ENCODE measurements at places on chromosomes 1 and 21.

GRCh38 chr1:244210884-244211558, 159.9 kb downstream of the ZBTB18 start:
- DNase-seq = no peak

GRCh38 chr21:38847556-38847955, 41.8 kb downstream of the ETS2 start:
- DNase-seq = no peak

- DNase-seq = no peak
Measured at GRCh38 chr1:15384301-15384901, 25.3 kb upstream of the EFHD2 start.

- peak; percentile 81 for DNase-seq
Measured at GRCh38 chr1:12619792-12620487, 1.9 kb upstream of the DHRS3 start.

DNA sequence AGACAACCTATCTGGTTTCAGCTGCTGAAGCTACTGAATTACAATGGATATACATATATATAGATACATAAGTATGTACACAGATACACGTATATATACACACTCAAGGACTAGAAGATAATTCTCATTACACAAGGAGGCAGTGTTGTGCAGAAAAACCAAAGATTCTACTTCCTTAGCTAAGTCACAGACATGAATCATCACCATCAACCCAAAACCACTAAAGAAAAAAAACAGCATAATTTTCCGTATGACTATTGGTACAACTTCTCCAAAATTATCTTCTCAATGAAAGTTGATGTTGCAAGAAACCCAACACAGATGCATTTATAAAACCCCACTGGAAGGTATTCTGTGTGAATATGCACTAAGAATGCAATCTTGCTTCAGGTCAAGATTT, 36.8 kb upstream of the RPF1 start:
- peak; percentile 87 for DNase-seq

DNA sequence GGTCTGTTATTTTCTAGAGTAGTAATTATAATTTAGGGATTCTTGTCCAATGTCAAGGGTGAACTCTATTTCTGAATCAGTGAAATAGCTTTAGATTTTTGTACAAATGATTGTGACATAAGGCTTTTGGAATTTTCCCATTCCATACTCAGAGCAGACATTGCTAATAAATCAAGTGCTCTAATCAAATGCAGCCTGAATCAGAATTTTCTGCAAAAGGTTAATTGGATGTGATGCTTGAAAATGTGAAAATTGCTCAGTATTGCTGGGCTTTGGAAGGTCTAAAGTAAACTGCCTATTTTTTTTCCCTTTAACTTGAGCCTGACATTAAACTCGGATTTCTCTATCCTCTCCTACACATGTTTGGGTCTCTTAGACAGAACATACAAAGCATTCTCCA, 23.2 kb downstream of the SGIP1 start:
- no peak for DNase-seq

GRCh38 chr1:178946855-178947676, 76.2 kb upstream of the ANGPTL1 start:
- DNase-seq = no peak

- DNase-seq = no peak
Measured at GRCh38 chr1:201903135-201903534, 14.4 kb downstream of the SHISA4 start.

GRCh38 chr21:43652616-43653015, 6.7 kb downstream of the HSF2BP start:
- no peak for DNase-seq

GRCh38 chr1:22776035-22776613, 65.5 kb downstream of the EPHB2 start:
- no peak for DNase-seq

GRCh38 chr1:157136133-157136532, 2.1 kb downstream of the ETV3 start:
- peak; percentile 35 for DNase-seq
